Stimulated activated CD8-positive, alpha-beta memory T cell treated with anti-CD3 and anti-CD28 coated beads, Interleukin-7, amount 100 ng/mL, for 4 hours (primary cell): ENCODE measurements at places on chromosomes 1 and 21.

- no peak for DNase-seq
Observed at GRCh38 chr1:30889511-30889910, 19.0 kb downstream of the SDC3 start.

- no peak for DNase-seq
Observed at GRCh38 chr1:94876362-94876761, 50.5 kb downstream of the CNN3 start.

DNA sequence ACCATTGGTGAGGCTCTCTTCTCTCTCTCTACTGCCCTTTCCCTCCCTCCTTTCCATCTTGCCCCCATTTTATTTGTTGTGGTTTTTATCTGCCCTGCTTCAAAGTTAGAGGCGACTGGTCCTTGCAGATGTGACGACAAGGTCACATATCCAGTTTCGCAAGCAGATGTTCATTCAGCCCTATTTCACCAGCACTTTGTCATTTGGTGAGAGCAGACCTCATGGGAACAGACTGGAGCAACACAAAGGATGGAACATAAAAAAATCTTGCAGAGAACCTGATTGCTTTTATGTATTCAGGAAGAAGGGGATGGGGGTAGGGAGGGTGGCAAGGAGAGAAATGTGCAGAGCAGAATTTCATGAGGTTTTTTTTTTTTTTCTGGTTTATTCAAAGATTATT, 84.3 kb downstream of the ELAVL4 start:
- DNase-seq, result no peak

- no peak for DNase-seq
Observed at GRCh38 chr1:91696321-91696720, 189.6 kb downstream of the TGFBR3 start.

- no peak for DNase-seq
Observed at GRCh38 chr1:185058876-185059275, 13.5 kb downstream of the RNF2 start.

- DNase-seq, result no peak
Observed at GRCh38 chr1:106960412-106960811, 96.1 kb upstream of the PRMT6 start.

DNA sequence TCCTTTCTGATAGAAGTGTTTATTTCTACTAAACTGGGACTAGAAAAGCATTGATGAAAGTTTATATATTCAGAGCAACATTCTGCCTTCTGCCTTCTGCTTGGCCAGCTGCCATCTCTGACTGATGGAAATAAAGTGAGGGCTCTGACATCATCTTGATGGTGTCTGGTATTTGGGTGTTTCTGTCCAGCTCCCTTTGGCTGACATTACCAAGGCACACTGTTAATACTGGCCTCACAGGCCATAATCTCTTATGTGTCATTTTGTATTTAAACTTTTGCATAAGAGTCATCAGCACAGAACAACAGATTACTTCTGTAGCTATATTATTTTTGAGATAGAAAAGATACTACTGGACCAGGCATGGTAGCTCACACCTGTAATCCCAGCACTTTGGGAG, 216.9 kb downstream of the RYR2 start:
- DNase-seq, result no peak

DNA sequence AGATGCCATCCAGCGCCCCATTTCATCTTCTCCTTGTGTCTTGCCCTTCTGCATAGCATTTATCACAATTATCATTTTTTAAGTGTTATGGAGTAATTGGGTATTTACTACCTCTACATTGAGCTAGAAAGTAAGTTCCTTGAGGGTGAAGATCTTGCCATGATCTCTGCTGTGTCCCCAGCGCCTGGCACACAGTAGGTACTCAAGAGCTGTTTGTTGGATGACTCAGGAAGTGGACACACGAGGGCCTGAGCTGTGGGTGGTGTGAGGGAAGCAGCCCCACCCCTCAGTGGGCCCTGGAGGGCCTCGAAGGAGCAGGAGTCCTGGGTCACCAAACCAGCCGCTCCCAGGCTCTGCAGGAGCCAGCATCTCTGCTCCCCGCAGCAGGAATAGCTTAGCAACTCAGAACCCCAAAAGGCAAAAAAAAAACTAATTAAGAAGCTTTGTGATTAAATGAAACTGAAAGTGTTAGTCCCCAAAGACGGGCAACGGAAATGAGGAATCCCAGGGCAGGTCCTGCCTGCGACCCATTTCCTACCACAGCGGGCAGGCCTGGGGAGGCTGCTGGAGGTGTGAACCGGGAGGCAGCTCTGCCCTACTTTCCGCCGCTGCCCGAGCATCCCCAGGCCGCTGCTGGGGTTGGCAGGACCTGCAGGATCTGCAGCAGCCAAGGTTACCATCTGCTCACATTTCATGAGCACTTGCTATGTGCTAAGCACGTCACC, 87.7 kb downstream of the LACTBL1 start:
- no peak for DNase-seq

GRCh38 chr1:112298558-112298957, 97.5 kb upstream of the CTTNBP2NL start:
- DNase-seq, result peak; percentile 1

- no peak for DNase-seq
Observed at GRCh38 chr1:17193222-17194132, 11.5 kb upstream of the PADI1 start.

DNA sequence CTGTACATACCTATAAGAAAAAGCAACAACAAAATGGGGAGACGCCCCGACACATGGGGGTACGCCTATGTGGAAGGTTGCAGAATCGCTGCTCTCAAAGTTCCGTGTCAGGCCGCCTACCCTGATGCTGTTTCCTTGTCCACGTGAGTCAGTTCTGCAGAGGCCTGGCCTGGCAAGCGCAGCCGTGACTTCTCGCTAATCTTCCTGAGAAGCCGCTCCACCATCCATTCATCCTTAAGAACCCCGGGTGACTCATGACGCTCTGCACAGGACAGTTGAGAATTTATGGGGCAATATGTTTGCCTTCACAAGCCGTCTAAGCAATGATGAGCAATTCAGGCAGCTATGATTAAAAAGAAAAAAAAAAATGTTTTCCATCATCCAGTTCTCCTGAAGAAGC, 122.3 kb upstream of the TMPRSS2 start:
- DNase-seq, result no peak

GRCh38 chr21:37367703-37368540, 1.3 kb downstream of the DYRK1A start:
- DNase-seq, result no peak

DNA sequence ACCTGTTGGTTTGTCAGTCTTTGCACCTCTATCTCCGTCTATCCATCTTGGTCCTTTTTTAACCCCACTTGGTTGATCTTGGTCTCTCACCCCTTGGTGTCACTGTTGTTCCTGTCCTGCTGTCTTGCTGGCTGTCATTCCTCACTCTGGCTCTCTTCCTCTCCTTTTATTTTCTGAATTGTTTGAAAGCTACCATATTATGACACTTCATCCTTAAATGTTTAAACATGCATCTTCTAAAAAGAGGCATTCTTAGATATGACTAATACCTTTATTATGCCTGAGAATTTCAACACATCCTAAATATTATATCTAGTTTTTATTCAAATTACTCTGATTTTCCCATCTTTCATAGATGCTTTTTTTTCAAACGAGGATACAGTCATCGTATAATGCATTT, 37.0 kb downstream of the BACH1 start:
- no peak for DNase-seq

- DNase-seq, result no peak
Observed at GRCh38 chr1:113178106-113178505, 105.1 kb downstream of the LRIG2 start.

GRCh38 chr1:177567393-177567792, 396.6 kb downstream of the BRINP2 start:
- DNase-seq, result no peak

- peak; percentile 2 for DNase-seq
Observed at GRCh38 chr21:31974454-31974985, 101.7 kb downstream of the HUNK start.

- peak; percentile 15 for DNase-seq
Observed at GRCh38 chr1:235207209-235207565, 46.1 kb upstream of the RBM34 start.

DNA sequence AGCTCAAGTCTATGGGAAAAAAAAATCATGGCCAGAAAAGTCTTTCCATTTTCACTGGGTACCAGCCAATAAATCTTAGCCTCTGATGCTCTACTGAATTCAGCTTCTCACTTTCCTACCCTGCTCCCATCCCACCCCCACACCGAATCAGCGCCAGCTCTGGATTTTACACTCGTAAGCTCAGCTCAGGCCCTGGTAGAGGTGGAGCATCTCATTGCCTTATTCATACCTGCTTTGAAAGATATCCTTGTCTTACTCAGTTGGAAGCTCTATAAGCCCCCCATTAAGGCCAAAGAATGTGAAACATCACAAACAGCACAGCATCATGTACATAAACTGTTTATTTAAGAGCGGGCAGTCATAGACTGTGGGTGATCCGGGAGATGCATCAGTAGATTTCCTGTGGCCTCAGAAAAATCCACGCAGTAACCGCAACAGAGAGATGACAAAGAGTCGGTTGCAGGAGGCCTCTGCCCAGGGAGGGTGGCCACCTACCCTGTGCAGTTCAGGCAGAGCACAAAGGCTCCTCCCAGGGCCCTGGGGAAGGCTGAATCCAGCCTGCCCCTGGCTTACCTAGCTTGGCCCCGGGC, 36.4 kb upstream of the ETS2 start:
- no peak for DNase-seq

- no peak for DNase-seq
Observed at GRCh38 chr1:21567241-21568005, 58.2 kb downstream of the ALPL start.

DNA sequence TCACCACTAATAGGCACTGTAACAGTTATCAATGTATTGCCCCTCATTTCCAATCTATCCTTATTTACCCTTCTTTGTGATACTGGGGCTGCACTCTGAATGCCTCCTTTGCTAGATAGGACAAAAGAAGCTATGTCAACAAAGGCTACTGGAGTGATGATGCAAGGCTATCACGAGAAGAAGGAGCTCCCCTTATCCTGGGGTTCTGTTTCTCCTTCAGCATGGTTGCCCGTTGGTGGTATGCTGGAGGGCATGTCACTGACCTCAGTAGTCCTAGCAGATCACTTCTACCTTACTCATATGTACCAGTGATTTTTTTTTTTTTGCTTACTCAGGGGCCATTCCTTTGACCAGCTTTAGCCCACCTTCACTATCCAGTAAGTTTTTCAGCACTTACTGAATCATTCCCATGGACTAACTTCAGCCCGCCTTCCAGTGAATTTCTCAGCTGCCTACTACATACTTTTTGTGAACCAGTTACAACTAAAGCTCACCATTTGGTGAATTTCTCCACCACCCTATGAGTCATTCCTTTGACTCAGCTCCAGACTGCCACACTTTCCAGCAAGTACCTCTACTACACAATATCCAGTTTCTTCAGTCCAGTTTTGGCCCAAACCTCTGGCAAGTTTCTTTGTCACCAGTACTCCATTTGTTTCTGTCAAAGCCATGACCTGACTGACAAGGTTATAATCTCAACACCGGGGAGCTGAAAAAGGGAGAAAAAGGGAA, 944.5 kb downstream of the KCNT2 start:
- DNase-seq, result no peak

DNA sequence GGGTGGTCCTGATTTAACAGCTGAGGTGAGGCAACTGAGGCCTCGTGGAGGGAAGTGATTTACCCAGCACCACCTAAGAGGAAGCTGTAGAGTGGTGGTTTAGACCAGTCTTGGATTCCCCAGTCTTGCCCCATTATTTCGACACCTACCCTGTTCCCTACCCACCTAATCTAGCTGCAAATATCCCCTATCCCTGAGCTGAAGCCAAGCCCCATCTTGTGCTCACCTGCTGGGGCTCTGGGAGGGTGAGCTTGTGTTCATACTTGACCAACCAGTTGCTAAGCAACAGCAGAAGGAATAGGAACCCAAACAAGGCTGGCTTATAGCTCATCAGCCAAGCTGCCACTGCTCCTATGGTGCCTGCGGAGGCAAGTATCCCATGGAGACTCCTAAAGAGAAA, 2.0 kb downstream of the TEX46 start:
- no peak for DNase-seq

DNA sequence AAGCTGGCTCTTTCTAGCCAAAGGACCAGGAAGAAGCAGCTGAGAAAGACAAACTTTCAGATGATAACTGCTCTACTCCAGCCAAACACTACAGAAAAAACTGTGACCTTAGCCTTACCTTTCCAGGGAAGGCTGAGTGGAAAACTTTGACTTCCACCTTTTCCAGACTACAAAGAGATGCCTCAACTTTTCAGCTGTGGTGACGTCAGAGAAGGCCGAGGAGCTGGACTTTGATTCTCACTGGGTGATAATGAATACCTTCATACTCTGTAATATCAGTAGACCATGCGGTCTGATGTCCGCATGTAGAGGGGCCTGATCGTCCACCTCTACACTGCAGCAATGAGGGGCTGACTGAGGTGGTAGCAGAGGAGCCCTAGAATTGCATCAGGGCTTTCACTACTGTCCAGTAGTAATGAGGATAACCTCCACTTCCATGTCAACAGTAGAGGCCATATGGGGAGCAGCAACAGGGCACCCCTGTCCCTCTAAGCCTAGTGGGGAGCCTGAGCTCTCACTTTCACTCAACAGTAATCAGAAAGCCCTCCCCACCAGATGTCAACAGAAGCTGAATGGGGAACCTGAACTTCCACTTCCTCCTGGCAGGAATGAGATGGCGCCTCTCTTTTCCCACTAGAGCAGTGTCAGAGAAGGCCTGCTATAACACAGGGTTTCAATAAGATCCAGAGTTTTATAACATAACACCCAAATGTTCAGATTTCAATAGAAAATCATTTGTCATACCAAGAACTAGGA, 28.4 kb upstream of the PADI1 start:
- no peak for DNase-seq

DNA sequence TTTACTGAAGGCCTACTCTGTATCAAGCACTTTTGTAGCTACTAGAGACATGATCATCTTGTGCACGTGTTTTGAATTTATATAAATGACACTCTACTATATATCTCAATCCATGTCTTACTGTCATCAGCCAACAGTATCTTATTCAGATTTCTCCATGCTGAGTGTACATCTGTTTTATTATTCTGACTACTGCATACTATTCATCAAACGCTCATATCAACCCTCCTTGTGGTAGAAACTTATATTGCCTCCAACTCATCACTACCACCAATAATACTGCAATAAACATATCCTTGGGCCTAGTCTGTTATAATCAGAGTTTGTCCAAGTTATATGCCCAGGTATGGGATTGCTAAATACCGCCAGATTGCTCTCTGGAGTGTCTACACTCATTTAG, 81.6 kb upstream of the IRF2BP2 start:
- no peak for DNase-seq

GRCh38 chr21:42513151-42513984, at the start of gene SLC37A1:
SLC37A1 (plus strand) TSS chr21:42513852; CDS start chr21:42518455, 4,603 bp downstream.
- DNase-seq, result no peak

DNA sequence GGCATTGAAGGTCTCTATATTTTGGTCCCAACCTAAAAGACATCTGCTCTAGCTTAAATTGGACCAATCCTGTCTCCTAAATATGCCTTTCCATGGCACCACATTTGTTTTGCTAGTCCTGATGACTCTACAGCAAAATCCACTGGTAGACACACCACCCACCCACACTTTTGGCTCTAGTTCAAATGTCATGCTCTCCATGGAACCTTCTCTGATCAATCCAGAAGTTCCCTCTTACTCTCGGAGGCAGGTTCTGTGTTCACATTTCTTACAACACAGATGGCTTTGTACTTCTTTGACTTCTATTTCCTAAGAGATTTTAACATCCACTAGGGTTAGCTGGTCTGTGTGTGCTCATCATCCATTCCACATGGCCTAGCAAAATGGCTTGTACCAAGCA, 151.3 kb downstream of the APP start:
- DNase-seq, result no peak
